Inflammatory macrophage treated with lipopolysaccharide for 4 hours (primary cell): ENCODE measurements at places on chromosomes 6 and 20.
A peak's percentile ranks its signal among the peaks of the same experiment; 100 is the strongest.

DNA sequence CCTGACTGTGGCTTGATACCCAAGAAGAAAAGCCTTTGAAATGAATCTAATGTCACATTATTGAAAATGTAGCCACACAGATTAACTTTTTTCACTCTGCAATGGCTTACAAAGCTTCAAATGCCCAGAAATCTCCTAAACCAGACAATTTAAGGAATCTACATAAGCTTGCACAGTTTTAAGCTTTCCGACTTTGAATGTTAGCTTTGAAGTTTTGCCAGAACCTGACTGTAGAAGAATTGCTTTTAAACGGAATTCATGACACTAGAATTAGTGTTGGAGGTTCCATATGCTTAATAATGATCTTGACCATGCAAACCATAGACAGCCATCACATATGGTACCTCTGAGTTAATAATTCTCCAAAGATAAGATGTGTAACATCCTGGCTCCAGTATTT, 798.5 kb upstream of the EPHA7 start:
- DNase-seq = no peak

DNA sequence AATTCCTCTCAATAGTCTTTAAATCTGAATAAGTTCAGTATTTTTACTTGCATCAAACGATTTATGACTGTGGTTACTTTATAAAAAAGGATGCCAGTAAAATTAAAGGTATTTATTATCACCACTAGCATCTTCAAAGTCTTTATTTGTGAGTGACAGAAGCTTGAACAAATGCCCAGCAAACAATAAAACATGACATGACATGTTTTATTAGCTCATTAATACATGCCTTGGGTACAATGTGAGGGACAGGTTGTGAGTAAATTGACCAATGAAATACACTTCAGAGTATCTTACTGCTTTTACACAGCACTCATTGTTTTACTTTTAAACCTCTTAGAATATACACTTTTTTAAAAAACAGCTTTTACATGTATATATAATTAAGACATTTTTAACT, 113.4 kb upstream of the BEND3 start:
- no peak for DNase-seq

- no peak for DNase-seq
These were observed 49.1 kb upstream of the CCR6 start for GRCh38 chr6:167073679-167074274.

DNA sequence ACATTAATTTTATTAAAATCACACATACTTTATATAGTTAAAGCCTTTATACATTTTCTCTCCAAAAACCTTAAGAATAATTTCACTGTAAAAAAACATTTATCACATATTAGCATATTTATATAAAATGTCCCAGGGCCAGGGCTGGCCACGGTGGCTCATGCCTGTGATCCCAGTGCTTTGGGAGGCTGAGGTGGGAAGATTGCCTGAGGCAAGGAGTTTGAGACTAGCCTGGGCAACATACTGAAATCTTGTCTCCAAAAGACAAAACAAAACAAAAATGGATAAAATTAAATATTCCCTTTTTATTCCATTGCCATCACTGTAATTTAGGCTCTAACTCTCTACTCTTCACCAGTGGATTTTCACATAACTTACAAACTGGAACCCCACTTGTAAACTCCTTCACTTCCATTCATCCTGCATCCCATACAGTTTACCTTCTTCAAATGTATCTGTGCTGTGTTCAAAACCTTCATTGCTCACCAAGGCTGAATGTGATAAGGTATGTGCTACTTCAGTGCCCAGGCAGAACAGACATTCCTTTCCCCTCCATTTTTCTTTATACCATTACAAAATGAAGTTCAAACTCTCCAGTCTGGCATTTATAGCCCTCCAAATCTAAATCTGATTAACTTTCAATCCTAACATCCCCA, 42.9 kb upstream of the PIM1 start:
- no peak for DNase-seq

DNA sequence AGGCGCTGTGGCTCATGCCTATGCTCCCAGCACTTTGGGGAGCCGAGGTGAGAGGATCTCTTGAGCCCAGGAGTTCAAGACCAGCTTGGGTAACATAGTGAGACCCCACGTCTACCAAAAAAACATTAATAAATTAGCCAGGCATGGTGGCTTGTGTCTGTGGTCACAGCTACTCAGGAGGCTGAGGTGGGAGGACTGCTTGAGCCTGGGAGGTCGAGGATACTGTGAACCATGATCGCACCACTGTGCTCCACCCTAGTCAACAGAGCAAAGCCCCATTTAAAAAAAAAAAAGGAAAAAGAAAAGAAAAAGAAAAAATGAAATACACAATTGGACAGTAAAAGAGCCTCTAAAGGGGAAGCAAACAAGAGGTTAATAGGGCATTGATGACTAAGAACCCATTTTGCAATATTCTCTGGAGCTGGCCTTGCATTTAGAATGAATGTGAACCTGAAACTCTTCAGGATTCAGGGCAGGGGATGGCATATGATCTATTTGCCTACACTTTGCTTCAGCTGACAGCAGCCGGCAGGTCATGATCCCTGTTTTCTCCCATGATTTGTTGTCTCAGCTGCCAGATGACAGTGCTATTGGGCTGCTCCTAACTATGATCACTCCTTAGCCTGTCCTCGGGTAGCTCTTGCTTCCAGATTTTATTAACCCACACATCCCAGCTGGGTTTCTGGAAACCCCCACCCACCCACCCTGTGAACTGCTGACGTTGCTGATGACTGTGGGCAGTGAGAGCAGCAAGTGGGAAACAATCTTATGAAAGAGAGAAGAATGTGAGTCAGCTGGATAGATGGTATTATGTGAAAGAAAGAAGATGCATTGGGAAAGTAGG, 83.8 kb upstream of the ELOVL5 start:
- peak; percentile 98 for DNase-seq

DNA sequence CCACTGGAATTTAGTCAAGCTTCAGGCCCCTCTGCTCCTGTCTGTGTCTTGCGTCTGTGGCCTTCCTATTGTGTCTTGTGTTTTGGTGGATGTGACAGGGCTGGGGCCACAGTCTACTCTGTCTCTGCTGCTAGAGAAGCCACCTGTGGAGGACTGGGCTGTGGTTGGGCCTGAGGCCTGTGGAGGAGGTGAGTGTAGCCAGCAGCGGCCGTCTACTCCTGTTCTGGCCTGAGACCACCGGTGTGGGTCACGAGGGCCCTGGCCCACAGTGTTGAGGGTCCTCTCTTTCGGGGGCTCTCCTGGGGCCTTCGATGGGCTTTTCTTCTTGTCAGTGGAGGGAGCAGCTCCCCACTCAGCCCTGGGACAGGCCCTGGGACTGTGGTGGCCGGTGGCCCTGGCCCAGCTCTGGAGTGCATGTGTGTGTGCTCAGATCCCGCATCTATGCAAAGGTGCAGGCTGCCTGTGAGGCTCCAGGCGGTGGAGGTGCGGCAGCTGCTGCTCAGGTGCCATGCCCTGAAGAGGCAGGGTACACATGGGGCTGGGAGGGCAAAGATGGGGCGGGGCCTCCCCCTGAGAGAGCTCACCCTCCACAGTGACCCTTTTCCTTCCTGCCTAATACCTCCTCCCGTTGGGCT, 20.8 kb downstream of the SDCBP2 start:
- no peak for DNase-seq

- DNase-seq = no peak
These were observed 31.4 kb downstream of the BEND3 start for GRCh38 chr6:107083921-107084320.

- DNase-seq = no peak
These were observed 130.7 kb upstream of the SIM1 start for GRCh38 chr6:100595456-100595855.

DNA sequence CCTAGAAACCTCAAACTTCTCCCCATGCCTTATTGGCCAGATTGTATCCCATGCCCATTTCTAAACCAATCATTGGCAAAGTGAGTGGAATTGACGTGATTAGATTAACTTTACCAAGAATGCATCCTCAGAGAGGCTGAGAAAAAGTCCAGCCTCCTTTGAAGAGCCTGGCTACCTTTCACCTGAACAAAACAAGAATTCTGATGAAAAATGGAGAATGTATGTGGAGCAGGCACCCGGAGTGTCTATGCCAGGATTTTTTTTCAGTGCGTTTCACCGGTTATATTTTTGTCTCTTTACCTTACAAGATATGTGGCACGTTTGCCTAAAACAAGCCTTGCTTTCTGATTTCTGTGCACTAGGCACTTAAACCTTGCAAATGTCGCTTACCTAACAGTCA, 6.1 kb upstream of the TRAM2 start:
- no peak for DNase-seq

DNA sequence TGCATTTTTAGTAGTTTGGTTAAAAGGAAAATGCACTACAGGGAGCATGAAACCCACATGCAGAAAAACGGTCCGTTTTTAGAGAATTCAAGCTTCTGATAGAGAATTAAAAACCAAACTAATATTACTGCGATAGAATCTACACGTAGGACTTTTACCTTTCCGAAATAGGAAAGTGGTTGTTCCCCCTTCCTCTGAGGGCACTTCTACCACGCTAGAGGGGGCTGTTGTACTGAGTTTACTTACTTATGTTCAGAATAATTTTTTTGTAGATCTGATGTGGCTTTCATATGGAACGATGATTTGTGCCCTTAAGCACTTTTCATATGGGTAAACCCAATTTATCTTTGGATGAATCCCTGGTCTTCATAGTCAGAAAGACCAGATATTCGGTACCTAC, 264.3 kb upstream of the PLN start:
- peak; percentile 40 for DNase-seq

DNA sequence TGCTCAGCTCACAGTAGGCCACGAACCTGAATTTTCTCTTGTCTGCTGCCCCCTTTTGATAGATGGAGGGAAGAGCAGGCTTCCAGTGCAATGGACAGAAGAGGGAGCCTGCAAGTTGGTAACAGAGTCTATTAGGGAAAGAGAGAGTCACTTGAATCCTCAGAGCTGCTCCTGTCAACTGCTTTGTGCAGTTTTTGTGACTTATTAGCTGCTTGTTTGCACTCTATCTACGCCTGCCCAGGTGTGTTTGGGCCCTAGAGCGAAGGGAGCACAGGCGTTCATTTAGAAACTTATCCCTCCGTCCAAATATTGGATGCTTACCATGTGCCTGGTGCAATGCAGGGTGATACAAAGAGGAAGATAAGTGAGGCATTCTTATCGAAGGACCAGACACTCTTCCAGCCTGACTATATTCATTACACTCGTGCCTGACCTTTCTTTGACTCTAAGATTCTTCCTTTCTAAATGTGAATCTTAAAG, 11.6 kb upstream of the SLC2A12 start:
- DNase-seq = peak; percentile 66

DNA sequence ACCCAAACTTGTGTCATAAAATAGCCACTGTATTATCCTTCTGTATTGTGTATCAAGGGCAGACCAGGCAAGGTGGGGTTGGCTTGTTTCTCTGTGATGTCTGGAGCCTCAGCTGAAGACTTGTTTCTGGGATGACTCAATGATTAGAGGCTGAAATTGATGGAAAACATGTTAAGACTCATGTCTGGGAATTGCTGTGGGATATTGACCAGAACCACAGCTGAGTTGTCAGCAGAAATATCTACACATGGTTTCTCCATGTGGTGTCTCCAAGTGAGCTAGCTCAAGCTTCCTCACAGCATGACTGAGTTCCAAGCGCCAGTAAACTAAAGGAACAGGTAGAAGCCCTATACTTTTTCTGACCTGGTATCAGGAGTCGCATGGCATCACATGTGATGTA, 128.5 kb upstream of the SYNDIG1 start:
- no peak for DNase-seq

DNA sequence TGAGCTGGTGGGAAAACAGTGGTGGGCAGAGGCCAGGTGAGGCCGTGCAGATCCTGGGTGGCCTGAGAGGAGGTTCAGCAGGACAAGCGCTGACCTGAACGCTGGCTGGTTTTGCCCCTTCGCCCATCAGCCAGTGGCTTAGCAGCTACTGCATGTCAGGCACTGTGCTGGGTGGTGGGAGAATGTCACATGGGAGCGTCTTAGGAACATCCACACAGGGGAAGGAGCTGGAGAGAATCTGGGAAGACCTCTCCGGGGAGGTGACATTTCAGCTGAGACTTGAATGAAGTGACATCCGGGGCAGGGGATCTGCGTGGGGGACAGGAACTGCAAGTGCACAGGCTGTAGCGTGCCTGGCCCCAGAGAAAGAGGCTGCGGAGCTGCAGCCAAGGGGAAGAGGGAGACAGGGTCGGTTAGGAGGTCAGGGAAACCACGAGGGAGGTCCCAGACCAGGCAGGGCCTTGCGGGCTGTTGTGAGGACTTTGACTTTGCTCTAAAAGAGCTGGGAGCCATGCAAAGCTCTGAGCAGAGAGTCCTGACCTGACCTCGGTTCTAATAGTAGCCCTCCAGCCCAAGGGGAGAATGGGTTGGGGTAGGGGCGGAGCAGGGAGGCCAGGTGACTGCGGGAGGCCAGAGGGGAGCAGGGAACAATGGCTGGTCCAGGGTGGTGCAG, 156.8 kb upstream of the PTPN1 start:
- DNase-seq = peak; percentile 26

DNA sequence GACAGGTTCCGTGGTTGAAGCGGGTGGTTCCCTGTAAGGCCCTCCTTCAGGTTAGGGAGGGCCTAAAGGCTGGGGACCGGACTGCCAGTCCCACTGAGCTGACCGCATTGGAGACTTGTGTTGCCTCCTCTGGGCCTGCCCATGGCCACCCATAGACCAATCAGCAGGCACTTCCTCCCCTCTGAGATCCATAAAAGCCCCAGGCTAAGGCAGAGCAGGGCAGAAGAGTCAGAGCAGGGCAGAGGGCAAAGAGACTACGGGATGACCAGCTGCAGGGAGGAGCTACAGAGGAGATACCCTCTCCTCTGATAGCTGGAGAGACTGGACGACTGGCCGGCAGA, 537.4 kb downstream of the TENT5A start:
- no peak for DNase-seq

DNA sequence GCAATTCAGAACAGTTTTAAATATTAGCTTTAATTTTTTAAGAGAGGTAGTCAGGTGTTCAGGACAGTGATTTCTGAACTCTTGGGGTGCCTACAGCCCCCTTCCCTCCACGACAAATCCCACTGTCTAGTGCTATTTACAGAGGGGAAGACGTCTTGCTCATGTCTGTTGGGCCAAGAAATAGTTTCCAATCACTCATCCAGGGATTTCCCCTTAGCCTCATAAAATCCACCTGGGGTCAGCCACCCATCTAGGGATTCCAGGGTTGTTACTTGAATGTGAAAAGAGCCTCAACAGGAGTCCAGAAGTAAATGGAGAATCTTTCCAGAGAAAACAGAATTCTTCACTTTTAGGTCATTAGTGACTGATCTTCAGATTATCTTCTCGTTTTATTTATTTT, 37.0 kb downstream of the BICRAL start:
- DNase-seq = no peak
